ENCODE measurements at places on chromosomes 12 and 14. TPM values are rescaled to one million over a fixed set of nuclear protein-coding genes. Genes with fewer than 3 reads are reported as not detected.
A peak's percentile ranks its signal among the peaks of the same experiment; 100 is the strongest.

DNA sequence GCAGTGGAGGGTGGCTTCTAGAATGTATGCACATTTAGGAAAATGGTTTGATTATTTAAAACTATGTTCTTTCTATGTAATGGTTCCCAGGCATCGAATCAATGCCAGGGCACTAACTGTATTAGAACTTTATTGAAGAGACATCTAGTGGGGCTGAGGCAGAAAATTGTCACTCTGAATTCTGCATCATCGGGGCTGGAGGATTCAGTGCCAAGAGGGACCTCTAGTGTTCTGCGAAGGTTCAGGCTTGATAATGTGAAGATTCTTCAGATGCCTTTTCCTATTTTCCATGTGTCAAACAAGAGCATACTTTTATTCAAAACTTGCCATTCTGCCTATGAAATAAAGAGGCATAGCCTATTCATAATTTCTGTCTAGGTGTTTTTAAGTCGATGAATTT, 146.3 kb downstream of the CAND1 start:
- DNase-seq: no peak

- DNase-seq: no peak
Observed at GRCh38 chr14:99915305-99916090, 122.3 kb downstream of the EML1 start.

DNA sequence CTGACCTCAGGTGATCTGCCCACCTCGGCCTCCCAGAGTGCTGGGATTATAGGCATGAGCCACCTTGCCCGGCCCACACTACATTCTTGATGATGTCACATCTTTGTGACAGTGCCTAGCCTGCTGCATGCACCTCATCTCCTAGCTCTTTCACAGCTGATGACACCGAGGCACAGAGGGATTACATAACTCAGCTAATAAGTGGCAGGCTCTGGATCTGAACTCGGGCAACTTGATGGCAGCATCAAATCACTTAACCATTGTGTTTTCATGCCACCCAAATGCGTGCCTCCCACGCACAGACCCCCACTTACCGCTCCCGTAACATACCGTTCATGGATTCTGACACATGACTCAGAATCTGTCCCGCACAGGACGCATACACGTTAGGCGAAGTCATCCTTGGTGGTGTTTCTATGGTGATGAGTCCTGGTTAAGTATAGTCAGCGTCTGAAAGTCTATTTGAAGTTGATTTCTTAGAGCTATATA, 7.4 kb downstream of the TMEM120B start:
- peak; percentile 57 for DNase-seq

DNA sequence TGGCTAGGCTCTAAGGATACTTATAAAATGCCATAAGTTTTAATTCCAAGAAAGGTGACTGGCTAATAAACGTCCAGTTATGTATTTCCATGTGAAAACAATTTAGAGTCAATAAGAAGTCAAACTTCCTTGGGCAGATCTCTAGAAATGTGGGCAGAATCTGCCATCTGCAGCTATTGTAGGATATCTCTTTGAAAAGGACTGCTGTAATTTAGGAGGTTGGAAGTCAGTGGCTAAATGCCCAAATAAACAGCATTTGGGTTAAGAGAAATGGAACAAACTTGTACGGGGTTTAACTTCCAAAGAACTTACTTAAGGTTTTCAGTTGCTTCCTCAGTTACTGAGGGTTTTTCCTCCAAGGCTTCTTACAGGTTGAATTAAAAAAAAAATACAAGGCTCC, 121.6 kb downstream of the FIGNL2 start:
- no peak for DNase-seq

The TDRD9 gene
- polyA plus RNA-seq: 0.26 TPM

DNA sequence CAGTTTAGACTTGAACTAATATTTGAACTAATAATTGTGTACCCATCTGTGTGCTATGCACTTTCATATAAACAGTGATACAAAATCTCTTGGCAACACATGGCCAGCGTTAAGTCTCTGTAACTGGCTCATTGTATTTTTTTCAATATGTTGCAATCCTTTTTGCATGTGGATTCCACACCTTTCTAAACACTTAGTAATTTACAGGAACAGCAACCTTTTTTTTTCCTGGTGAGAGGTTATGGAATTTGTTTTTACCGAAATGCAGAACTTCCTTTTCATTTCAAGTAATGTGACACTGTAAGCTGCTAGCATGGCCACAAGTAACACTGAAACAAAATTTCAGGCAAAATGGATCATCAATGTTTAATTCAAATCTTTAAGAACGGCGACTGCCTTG, 45.4 kb upstream of the EPS8 start:
- DNase-seq: peak; percentile 33

The DEGS2 gene
- polyA plus RNA-seq: 0.04 TPM

The TMEM63C gene
- 0.50 TPM for polyA plus RNA-seq

DNA sequence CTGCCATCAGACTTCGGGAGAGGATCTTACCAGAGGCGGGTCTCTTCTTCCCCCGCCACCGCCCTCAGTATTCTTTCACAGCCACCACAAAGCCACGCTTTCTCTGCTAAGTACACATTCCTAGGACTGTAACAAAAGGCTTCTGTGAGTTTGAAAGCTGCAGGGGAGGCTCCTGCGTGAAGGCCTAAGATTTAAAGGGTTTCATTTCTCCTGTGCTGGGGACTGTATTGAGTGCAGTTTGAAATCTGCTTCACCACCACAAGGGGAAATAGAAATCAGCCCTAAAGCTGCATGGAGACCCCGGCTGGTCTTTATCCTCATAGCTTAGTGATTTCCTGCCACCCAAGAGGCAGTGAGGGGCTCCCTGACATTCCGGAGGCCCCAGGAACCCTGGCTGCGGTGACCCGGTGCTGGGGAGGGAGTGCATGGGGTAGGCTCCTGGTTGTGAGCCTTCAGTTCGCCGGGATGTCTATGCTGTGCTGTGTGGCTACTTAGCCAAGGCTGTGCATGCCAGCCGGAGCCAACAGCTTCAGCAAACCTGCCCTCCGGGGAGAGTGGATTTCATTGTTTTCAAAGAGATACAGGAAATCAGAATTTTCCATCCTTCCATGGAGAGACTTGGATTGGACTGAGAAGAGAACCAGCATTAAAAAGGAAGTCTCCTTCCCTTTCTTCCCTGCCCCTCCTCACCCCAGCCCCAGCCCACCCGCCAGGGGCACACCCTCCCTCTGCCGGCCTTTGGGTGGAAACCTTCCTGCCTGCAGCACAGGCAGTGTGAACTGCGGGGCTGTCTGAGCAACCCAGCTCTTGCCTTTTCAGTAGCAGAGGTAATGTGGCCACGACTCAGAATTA, 163.3 kb downstream of the ETV6 start:
- no peak for DNase-seq

The FGF6 gene
- not detected for polyA plus RNA-seq

The TC2N gene
- 7.4 TPM for polyA plus RNA-seq

DNA sequence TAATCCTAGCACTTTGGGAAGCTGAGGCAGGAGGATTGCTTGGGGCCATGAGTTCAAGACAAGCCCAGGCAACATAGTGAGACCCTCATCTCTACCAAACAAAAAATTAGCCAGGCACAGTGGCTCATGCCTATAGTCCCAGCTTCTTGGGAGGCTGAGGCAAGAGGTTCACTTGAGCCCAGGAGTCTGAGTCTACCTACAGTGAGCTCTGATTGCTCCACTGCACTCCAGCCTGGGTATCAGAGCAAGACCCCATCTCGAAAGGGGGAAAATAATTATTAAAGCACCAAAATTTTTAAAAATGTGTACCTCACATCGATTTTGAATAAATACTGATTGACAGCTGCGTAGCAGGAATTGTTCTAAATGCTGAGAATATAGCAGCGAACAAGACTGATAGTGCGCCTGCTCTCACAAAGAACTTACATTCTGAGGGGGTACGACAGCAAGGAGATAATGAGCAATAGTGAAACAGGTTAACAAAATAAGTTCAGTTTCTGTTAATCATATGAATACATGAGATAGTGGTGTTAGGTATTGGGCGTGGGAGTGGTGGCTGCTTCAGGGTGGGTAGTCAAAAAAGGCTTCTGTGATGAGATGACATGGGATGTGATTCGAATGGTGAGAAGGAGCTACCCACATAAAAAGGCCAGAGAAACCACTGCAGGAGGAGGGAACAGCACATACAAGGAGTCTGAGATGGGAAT, 19.6 kb downstream of the HCFC2 start:
- DNase-seq: no peak

The KRT78 gene
- polyA plus RNA-seq: 0.17 TPM

GRCh38 chr12:78340406-78340805, 509.7 kb downstream of the NAV3 start:
- no peak for DNase-seq

DNA sequence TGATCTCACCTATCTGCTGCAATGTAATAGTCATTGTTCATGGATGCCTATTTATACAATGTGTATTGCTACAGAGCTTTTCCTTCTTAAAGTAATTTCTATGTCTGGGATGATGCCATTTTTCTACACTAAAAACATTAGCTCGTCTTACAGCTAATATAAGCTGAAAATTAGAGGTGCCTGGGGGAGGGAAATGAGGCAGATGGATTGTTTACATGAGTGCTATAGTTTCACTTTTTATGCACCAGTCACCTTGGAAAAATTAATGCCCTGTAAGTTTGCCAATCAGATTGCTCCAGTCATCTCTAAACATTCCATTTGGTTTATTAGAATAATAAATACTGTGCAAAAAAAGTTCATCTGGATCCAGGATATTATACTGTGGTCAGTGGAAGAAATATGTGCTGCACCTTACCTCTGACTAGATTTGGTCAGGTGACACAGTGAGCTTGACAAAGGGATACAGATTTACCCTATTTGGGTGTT, 436.2 kb downstream of the RAD51B start:
- DNase-seq: peak; percentile 60

The ESRRB gene
- polyA plus RNA-seq: not detected

- DNase-seq: no peak
Observed at GRCh38 chr14:77912754-77913556, 113.0 kb downstream of the ADCK1 start.

The SLC17A8 gene
- not detected for polyA plus RNA-seq

GRCh38 chr14:94998685-94999084, 158.6 kb downstream of the DICER1 start:
- DNase-seq: no peak

DNA sequence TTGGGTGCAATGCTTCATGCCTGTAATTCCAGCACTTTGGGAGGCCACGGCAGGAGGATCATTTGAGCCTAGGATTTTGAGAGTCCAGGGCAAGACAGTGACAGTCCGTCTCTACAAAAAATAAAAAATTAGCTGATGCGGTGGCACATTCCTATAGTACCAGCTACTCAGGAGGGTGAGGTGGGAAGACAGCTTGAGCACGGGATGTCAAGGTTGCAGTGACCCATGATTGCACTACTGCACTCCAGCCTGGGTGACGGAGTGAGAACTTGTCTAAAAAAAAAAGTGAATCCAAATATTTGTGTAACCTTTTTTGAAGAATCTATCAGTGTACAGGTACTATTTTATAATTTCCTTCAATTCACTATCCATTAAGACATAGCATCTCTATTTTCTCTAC, 112.5 kb downstream of the DENND5B start:
- no peak for DNase-seq

DNA sequence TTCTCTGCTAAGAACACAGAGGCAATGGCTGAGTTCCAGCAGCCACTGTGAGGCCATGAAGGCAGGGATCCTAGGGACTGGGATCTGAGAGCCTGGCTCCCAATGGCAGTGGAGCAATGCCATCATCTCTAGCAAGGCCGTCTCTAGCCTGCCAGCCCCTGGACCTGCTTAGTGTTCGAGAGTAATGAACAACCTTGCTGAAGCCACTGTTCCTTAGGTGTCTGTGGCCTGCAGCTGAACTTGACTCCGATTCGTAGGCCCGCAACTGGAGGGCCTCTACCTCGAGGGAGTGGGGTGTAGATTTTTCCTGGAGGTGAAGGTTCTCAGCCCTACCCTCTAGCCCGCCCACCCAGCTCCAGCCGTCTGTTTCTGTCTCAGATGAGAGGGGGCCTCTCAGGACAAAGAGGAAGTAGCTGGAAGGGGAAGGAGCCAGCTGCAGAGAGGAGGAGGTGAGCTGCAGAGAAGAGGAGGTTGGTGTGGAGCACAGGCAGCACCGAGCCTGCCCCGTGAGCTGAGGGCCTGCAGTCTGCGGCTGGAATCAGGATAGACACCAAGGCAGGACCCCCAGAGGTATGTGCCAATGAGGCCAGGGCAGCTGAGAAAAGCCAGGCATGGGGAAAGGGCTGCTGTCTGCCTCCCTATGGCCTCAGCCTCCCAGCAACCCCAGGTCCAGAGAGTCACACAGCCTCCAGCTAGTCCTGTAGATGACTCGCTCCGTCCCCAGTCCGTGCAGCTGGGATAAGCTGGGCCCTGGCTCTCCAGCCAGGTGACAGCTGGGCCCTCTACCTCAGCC, at the start of gene PLD4:
TSS of gene PLD4 (plus strand) at position 459 of the 793 bp plus-strand sequence. CDS start 2,262 bp downstream, outside the sequence.
- DNase-seq: no peak

The SLC41A2 gene
- 0.60 TPM for polyA plus RNA-seq

The ADSS1 gene
- 1.1 TPM for polyA plus RNA-seq

The ATP2A2 gene
- 71.6 TPM for polyA plus RNA-seq

The COL2A1 gene
- polyA plus RNA-seq: 0.14 TPM

DNA sequence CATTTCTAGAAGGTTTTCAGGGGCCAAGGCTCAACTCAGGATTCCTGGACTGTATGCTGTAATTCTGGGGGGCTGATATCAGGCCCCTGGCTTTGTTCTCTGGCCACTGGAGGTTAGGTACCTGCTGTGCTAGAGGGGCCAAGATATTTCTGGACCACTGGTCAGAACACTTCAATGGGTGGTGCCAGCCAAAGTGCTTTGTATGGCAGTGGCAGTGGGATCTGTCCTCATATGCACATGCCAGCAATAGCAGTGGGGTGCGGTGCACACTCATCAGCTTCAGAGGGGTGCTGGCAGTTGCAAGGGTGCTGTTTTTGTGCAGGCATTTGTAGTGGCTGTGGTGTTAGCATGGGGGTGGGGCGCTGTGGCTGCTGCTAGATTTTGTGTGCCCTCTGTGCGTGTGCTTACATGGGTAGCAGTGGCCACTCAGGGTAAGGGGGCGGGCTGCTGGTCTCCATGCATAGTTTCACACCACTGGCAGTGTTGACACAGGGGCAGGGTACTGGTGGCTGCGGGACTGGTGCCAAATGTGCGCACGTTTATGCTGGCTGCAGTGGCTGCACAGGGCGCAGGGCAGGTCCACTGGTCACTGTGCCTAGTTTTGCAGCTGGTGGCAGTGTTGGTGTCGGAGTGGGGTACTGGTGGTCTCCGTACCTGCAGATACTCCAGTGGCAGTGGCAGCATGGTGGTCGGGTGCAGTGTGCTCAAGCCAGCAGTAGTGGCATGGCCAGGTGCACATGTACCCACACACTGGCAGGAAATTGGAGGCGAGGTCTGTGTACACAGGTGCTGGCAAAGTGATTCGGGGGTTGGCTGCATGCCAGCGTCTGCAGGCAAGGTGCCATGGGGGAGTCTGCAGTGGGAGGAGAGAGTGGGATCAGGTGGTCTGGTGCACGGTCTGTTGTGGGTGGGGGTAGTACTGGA, 12.6 kb downstream of the NOPCHAP1 start:
- no peak for DNase-seq

The OLR1 gene
- polyA plus RNA-seq: not detected

The CD4 gene
- not detected for polyA plus RNA-seq

All from foreskin keratinocyte (primary cell).